ENCODE measurements at places on chromosomes 2 and 18. TPM values are rescaled to one million over a fixed set of nuclear protein-coding genes. Genes with fewer than 3 reads are reported as not detected.

GRCh38 chr2:164504253-164504652, 117.0 kb downstream of the GRB14 start:
- DNase-seq = no peak

DNA sequence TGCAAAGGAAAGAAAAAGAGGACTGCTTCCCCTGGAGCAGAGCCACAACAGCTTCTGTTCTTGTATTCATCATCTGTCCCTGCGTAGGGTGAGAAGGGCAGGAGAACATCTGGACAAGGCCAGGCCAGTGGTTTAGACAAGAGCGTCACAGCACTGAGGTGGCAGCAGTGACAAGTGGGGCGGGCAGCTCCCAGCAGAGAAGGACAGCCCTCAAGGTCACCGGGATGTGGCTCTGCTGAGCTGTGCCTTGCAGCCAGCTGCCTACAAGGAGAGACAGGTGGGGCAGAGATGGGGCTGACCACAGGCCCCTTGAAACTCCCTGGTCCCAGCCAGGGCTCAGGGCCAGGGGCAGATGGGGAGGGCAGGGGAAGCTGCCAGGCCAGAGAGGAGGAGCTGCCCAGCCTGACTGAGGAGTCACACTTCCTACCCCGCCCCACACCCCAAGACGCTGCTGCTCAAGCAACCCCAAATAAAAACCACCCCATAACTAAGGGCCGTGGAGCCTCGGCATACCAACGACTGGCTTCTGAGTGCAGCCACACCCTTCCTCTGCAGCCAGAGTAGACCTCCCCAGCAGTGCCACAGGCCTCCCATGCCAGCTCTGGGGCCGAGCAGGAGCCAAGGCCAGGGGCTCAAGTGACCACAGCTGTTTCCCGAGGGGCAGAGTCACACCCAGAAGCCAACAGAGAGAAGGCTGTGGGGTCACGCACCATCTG, 5.4 kb downstream of the RAB11FIP5 start:
- no peak for DNase-seq

DNA sequence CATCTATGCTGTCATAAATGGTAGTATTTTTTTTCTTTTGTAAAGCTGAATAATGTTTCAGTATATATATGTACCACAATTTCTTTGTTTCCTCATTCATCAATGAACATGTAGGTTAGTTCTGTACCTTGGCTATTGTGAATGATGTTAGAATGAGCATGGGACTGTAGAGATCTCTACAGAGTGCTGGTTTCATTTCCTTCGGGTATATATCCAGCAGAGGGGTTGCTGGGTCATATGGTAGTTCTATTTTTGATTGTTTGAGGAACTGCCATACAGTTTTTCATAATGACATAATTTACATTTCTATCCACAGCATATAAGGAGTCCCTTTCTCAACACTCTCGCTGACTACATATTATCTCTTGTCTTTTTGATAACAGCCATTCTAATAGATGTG, 243.5 kb downstream of the CDH7 start:
- no peak for DNase-seq

- no peak for DNase-seq
Measured at GRCh38 chr2:169426069-169426663, 53.1 kb upstream of the BBS5 start.

- DNase-seq = no peak
Measured at GRCh38 chr18:46485675-46486194, 171.3 kb downstream of the LOXHD1 start.

- no peak for DNase-seq
Measured at GRCh38 chr2:140023291-140023690, 1243.1 kb upstream of the NXPH2 start.

- no peak for DNase-seq
Measured at GRCh38 chr18:23689616-23690504, 607 bp downstream of the LAMA3 start.

DNA sequence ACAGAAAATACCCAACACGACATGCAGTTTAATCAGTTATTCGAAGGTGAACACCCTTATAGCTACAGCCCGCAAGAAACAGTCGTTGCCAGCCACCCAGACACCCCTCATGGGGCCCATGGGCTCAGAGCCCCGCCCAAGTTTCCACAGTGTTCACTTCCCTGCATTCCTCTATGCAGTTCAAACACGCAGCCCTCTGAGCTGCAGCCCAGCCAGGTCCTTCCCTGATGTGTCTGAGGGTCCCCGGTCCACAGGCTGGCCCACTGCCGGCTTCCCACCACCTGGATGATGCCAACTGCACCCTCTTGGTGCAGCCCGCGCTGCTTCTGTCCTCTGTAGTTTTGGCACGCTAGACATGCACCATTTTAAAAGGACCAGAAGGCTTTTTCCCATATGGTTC, 87.4 kb downstream of the ZNF516 start:
- no peak for DNase-seq

GRCh38 chr18:70148039-70148938, 57.2 kb downstream of the RTTN start:
- DNase-seq = no peak

GRCh38 chr2:63772061-63772460, 69.6 kb upstream of the UGP2 start:
- DNase-seq = no peak

- DNase-seq = no peak
Measured at GRCh38 chr2:240131941-240132650, 4.0 kb downstream of the COPS9 start.

- DNase-seq = no peak
Measured at GRCh38 chr2:181570833-181571661, 85.9 kb downstream of the CERKL start.

- DNase-seq = no peak
Measured at GRCh38 chr18:74947417-74947816, 261.5 kb downstream of the PTGR3 start.

DNA sequence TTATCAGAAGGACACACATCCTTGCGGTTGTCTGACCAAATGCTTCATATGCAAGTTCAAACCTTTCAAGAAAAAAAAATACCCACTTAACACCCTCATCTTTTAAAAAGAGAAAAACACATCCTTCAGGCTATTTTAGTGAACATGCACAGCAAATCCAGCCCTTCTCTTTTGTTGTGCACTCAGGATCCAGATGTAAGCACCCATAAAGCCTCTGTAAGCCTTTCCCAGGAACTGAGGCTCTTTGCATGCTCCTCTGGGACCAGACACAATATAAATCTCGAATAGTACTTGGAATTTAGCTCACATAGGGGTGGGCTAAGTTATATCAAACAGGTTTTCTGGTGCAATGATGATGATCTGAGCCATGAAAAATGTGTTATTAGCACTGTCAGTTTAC, 308.8 kb upstream of the FAM98A start:
- no peak for DNase-seq

DNA sequence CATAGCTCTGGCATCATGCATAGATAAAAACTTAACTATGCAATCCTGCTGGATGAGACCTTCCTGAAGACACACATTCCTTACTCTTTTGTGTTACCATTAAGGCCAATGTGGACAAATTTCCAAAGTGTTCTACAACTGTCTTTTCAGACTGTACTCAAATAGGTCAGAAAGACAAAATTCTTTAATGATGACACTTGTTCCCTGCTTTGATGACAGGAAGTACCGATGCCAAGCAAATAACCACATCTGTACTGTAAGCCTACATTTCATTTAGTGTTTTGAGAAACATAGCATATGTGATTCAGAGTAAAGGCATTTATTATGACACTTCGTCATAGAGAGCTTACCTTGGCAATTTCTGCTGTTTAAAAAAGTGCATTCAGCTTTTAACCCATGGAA, 55.0 kb downstream of the PMAIP1 start:
- DNase-seq = no peak

GRCh38 chr2:65464604-65465003, 32.2 kb upstream of the SPRED2 start:
- no peak for DNase-seq

GRCh38 chr2:240213476-240214421, 73.3 kb upstream of the OTOS start:
- DNase-seq = peak; percentile 2

GRCh38 chr2:133490411-133490980, 77.8 kb downstream of the NCKAP5 start:
- DNase-seq = no peak

- no peak for DNase-seq
Measured at GRCh38 chr2:156211318-156211717, 121.2 kb downstream of the NR4A2 start.

DNA sequence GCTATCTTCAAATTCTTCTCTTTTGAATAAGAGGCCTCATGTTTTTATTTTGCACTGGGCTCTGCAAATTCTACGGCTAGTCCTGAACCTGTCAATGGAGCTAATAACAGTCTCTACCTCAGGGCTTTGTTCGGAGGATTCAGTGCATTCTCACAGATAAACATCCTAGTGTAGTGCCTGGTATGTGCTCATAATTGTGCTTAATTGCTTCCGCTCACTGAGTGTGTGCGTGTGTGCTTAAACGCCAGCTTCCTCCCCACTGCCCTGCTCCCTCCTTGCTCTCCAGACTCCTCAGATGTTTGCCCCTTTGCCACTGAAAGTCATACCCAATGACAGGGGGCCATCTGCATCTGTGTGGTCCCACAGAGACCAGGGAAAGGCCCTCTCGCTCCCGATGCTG, 6.7 kb downstream of the GYPC start:
- no peak for DNase-seq

DNA sequence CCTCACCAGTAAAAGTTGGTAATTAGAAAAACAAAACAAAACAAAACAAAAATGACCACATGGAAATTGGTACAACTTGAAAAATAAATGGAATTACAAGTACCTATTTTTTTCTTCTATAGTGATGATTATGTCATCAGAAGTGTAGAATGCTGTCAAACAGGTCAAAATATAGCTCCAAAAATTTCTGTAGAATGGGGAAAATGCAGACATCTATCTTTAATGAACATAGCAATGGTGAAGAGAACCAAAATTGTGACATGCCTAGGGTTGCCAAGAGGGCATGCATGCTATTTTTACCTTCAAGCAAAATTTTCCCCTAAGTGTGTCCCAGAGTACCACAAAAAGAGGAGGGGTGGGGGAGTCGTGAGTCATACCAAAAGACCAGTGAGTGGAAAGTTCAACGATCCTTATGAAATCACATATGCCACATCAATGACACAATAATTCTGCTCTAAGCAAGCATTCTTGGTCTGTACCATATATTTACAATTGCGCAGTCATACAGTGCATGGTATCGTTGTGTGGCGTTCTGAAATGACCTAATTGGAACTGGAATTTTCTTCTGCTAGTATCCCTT, 1436.4 kb downstream of the SUCLG1 start:
- DNase-seq = no peak

GRCh38 chr2:1736045-1736444, 8.3 kb downstream of the PXDN start:
- no peak for DNase-seq

DNA sequence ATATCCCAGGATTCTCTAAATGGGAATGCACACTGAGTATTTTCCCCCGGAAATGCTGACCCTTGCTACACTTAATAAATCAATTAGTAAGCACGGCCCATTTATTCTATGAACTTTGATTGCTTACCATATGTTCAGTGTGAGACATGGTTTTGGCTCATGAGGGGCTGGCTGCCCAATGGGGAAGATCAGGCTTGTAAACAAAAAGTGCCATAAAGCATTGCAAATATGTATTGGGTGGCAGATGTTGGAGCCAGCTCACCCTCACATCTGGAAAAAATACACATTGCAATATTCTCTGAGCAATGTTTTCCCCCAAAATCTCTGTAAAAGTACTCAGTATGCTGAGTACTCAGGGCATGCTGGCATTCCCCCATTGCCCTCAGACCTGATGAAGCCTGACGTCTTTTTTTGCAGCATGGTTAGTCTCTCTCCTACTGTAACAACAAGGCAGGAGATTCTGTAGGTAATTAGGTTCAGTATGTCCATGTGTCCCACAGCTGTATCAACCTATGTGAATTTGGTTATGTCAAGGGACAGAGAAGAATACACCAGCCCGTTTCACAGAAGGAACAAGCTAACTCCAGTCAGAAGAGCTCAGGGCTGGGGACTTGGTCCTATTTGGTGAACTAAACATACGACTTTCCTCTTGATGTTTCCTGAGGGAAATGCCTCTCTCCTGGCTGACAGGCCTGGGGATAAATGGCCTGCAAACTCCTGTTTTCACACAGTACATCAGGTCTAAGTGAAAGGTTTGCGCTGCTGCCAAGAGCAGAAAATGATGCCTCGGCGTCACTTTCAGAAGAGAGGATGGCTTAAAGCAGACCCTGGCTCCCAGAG, 202.4 kb downstream of the INSIG2 start:
- no peak for DNase-seq

- no peak for DNase-seq
Measured at GRCh38 chr18:2091937-2092336, 479.4 kb downstream of the METTL4 start.

DNA sequence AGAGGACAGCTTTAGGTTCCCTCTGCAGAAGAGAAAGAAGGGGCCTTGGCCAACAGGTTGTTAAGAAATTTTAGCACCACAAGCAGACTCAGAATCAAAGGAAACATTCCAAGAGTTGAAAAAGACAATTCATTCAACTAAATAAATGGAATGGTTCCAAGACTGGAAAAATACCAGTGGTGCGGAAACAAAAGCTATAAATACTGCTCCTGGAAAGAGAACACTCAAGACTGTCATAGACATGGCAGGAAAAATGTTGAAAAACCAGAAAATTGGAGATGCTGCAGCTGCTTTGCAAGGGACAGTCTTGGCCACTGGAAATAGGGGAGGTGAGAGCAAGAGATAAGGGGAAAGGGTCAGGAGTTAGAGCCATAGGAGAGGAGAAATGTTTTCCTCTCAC, 312.7 kb upstream of the CYRIA start:
- DNase-seq = no peak

GRCh38 chr2:216711348-216711747, 16.0 kb upstream of the IGFBP5 start:
- DNase-seq = no peak

- DNase-seq = no peak
Measured at GRCh38 chr18:70582981-70583380, 294.1 kb downstream of the SOCS6 start.

DNA sequence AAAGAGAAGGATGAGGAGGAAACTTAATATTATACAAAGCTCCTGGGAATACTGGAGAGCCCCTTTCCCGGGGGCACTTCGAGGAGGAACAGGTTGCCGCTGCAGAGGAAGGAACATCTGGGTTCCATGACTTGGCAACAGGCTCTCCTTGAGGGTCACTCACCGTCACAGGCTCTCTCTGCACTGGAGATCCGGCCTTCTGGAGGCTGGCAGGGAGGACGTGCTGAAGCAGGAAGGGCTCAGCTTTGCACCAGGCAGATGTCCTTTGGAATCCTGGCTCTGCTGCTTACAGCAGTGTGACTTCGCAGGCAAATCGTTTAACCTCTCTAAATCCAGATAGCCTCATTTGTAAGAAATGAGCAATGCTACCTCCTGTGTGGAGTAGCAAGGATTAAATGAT, 2.9 kb upstream of the DPYSL5 start:
- no peak for DNase-seq

- no peak for DNase-seq
Measured at GRCh38 chr18:68780802-68781635, 16.9 kb upstream of the CCDC102B start.

Gene CENPA
- total RNA-seq = 0.82 TPM

Gene CDH20
- total RNA-seq = 0.15 TPM

Gene WDSUB1
- 2.3 TPM for total RNA-seq

Gene LYG2
- total RNA-seq = not detected

Gene ASXL2
- 27.2 TPM for total RNA-seq

Gene TRIM43
- total RNA-seq = not detected

Gene POTEC
- not detected for total RNA-seq

Gene NABP1
- 47.8 TPM for total RNA-seq

Gene CYP26B1
- total RNA-seq = not detected

Gene TFPI
- 0.65 TPM for total RNA-seq

Gene SCYGR8
- not detected for total RNA-seq

Gene COMMD1
- total RNA-seq = 29.7 TPM

Gene COL4A3
- total RNA-seq = not detected

Gene GPR35
- 3.3 TPM for total RNA-seq

Data from activated T-cell treated with anti-CD3 and anti-CD28 coated beads, Interleukin-2, amount 50 U/mL, for 4 hours (primary cell).